ENCODE measurements at places on chromosomes 16 and 17.

- DNase-seq = no peak
Measured at GRCh38 chr17:27457731-27458523, 1.7 kb downstream of the KSR1 start.

GRCh38 chr17:56136301-56136700, 17.0 kb upstream of the ANKFN1 start:
- no peak for DNase-seq

GRCh38 chr16:64375391-64375980, 746.4 kb downstream of the CDH11 start:
- no peak for DNase-seq

GRCh38 chr17:13582776-13583547, 18.8 kb downstream of the HS3ST3A1 start:
- peak; percentile 45 for DNase-seq

DNA sequence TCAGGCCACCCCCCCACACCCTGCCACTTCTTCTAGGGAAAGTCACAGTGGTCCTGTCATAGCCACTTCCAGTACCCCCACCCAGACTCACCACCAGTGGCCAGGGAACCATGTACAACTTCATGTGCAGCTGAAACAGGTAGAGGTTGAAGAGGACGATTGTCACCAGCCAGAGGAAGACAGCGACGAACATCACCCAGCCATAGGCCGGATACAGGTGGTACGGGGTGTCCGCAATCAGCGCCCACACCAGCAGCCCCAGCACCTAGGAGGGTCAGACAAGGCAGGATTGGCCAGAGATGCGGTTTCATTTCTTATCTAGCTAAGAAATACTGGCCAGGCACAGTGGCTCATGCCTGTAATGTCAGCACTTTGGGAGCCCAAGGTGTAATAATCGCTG, 16.7 kb downstream of the ARL2BP start:
- DNase-seq = no peak

DNA sequence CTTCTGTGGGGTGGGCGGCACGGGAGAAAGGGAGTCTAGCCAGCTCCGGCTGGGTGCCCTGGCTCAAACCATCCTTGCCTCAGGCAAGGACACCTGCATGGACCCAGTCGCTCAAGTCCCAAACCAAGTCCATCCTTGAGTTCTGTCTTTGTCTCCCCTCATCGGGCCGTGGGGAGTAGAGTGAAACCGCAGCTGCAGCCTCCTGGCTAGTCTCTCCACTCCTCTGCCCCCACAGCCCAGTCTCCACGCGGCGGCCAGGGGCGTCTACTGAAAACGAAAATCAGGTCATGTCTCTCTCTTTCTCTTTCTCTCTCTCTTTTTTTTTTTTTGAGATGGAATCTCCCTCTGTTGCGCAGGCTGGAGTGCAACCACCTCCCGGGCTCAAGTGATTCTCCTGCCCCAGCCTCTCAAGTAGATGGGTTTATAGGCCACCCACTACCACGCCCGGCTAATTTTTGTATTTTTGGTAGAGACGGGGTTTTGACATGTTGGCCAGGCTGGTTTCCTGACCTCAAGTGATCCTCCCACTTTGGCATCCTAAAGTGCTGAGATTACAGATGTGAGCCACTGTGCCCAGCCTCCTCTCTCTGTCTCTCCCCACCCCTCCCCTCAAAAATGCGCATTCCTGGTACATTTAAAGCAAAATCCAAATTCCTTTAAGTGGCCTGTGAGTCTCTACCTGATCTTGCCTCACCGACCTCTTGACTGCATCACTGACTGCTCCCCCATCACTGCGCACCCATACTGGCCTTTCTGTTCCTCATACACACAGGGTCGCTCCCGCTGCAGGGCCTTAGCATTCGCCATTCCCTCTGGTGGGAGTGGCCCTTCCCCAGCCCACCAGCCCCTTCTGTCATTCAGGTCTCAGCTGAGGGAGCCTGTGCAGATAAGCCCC, 17.7 kb upstream of the RMI2 start:
- no peak for DNase-seq

- DNase-seq = peak; percentile 74
Measured at GRCh38 chr16:15765880-15766279, 90.9 kb downstream of the MYH11 start.

Data from fibroblast of skin of back (primary cell).